ENCODE measurements at places on chromosomes 7 and 10.

GRCh38 chr10:13351340-13351915, 3.3 kb upstream of the SEPHS1 start:
- no peak overlapping the region for H3K4me3 ChIP-seq
- H3K27me3 ChIP-seq, result peaks cover 23% of the 10 kb centered on the region
- H3K4me1 ChIP-seq, result peaks cover 38% of the 10 kb centered on the region
- H3K27ac ChIP-seq, result no peak overlapping the region

DNA sequence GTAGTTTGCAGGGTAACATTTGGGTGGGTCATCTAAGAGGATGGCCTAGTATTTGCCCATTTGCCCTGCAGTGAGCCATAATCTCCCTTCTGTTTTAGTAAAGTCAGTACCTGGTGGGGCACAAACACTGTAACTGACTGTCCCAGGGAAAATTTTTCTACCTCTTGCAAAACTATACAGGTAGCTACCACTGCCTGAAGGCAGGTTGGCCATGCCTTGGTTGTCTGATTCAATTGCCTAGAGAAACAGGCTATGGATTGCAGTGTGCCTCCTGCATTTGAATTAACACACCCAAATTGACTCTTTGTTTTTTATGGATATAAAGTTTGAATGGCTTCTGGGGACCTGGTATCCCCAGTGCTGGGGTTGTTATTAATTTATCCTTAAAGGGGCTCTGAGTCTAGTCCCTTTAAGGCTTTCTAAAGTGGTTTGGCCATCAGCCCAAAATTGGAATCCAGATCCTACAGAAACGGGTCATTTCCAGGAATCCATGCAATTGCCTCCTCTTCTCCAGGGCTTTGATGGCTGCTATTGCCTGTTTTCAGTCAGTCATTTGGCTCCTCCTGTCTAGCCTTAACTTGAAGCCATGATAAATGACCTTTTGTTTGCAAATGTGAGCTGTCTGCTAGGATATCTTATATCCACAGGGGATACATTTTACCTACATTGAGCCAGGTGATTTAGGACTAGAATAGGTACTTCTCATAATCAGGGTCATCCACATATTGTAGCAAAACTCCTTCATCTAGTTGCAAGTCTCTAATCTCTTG, 89.1 kb downstream of the STRA8 start:
- H3K27ac ChIP-seq, result no peak overlapping the region
- H3K36me3 ChIP-seq, result no peaks in the 10 kb centered on the region
- no peak for DNase-seq
- H3K4me1 ChIP-seq, result no peaks in the 10 kb centered on the region

DNA sequence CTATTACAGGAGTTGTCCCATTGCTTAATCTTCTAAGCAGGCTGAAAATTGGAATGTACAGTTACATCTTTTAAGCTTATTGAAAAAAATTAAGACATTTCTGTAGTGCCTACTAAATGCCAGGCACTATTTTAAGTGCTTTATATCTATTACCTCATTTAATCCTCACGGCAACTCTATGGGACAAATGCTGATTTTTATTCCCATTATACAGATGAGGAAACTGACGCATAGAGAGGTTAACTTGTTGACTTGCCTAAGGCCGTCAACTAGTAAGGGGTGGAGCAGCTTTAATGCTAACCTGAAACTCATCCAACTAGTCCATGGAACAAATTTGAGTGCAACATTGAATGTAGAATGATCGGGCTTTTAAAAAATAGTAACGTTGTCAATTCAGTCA, 2.5 kb downstream of the ZKSCAN1 start:
- H3K36me3 ChIP-seq, result peaks cover 18% of the 10 kb centered on the region
- peaks cover 37% of the 10 kb centered on the region for H3K4me1 ChIP-seq
- no peak for DNase-seq
- no peaks in the 10 kb centered on the region for H3K27me3 ChIP-seq
- H3K27ac ChIP-seq, result no peak overlapping the region

DNA sequence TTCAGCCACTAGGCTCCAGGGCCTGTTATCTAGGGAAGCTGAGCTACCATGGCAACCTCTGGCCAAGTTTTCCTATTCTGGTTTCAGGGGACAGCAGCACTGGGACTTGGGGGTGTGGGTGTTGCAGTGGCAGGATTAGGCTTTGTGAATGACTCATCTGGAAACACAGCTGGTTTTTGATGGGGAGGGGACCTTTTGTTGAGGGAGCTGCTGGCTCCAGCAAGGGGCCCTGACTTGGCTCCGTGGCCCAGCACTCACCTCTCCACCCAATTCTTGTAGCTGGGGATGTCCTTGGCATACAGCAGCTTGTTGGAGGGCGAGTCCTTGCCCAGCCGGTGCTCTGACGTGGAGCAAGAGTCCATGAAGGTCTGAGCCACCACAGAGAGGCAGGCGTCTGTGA, 435.9 kb downstream of the PLXNA4 start:
- DNase-seq, result no peak
- peaks cover 11% of the 10 kb centered on the region for H3K27me3 ChIP-seq

DNA sequence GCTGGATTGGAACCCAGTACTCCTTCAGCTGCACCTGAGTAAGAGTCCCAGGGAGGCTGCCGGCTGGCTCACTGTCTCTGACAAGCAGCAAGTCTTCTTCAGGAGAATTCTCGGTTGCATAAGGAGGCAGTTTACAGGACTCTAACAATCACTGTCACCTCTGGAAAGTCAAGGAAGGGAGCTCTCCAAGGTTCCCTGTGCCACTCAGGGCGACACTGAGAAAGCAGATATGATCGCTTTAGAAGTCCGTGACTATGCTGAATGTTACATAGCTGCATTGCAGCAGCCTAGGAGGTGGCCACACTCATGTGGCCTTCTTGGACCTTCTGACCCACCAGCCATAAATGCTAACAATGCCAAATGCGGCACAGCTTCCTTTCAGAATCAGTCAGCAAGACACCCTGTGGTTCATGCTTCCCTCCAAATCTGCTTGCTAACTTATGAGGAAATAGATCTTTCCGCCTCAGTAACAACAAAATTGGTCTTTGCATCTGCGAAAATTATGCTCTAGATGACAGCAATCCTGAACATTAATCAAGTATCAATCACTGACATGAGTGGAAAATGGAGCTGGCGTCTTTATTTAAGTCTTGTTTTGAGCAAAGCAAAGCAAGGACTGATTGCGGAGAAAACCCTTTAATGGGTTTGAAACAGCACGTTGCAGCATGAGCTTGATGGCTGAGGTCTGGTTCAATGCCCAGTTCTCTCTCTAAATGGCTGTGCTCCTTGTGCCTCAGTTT, 132.9 kb downstream of the ATXN7L1 start:
- H3K4me3 ChIP-seq, result no peak overlapping the region

DNA sequence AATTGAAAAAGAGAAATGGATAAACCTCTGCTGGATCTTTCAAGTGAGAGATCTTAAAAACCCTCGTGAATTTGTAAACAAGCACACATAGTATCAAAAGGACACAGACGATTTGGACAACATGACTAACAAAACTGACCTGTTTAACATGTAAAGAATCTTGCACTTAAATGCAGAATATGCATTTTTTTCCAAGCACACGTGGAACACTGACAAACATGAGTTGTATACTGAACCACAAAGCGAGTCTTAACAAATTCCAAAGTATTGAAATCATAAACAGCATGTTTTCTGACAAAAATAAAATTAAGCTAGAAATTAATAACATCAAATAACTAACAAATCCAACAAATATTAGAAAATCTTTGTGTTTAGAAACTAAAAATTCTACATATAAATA, 65.0 kb upstream of the ZNF746 start:
- H3K36me3 ChIP-seq, result peaks cover 7% of the 10 kb centered on the region
- H3K4me3 ChIP-seq, result no peak overlapping the region
- H3K27ac ChIP-seq, result no peak overlapping the region
- peaks cover 52% of the 10 kb centered on the region for H3K4me1 ChIP-seq

DNA sequence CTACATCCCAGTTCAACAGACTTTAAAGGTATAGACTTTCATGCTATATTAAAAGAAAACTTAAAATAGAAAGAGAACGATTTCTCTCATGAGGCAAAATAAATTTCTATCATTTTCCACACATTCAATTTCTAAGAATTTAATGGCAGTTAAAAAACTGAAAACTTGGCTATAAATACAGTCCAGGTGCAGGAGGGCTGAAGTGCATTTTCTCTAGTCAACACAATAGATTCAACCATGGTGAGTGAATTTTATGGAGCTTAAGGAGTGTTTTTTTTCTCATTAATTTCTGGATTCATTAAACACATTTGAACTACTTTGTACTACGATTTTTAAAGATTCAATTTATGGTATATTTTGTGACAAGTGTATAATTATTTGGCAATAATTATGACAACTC, 240.8 kb upstream of the SLC26A5 start:
- no peak for DNase-seq
- H3K27ac ChIP-seq, result no peak overlapping the region
- no peak overlapping the region for H3K4me3 ChIP-seq

GRCh38 chr7:93943816-93944540, 22.4 kb downstream of the GNG11 start:
- no peaks in the 10 kb centered on the region for H3K36me3 ChIP-seq
- H3K4me3 ChIP-seq, result no peak overlapping the region
- H3K27me3 ChIP-seq, result no peaks in the 10 kb centered on the region
- no peak overlapping the region for H3K27ac ChIP-seq

DNA sequence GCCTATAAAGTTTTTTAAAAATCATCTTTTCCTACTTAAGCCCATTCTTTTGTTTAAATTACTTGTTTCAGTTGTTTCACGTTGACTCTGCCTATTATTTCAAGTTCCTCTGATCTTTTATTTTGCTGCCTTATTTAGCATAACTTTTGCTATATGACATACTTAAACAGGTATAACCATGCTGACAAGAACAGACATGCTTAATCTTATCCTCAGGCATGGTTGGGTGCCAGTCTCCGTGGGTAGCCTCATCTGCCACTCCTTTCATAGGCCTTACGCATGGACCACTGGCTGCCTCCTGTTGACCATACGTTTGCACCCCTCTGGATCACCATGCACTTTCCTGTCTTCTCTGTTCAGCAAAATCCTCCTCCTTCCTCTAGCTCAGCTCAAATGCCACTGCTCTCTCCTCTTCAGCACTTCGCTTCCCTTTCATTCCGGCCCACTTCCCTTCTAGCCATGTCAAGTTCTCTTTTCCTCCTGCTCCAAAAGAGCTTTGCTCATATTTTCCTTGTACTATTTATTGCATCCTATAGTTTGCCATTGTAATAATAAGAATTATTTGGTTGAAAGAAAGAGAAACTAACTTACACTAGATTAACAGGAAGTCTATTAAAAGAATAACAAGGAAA, 10.0 kb upstream of the TSPAN33 start:
- DNase-seq, result no peak
- H3K36me3 ChIP-seq, result peaks cover 2% of the 10 kb centered on the region
- H3K27me3 ChIP-seq, result no peaks in the 10 kb centered on the region

DNA sequence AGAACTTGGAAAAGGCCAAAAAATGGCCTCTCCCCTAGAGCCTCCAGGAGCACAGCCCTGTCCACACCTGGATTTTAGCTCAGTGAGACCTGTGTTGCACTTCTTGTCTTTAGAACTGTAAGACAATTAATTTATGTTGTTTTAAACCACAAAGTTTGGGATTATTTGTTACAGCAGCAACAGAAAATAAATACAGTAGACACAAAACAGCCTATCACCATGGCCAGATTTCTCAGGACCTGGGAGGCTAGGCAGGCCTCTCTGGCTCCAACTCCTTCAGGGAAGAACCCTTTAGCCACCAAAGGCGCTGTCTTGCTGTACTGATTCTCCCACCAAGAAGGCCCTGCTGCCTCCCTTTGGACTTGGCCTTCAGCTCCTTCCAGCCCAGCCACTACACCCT, 54.1 kb upstream of the PSAP start:
- DNase-seq, result no peak
- peaks cover 11% of the 10 kb centered on the region for H3K4me1 ChIP-seq
- no peaks in the 10 kb centered on the region for H3K27me3 ChIP-seq
- H3K36me3 ChIP-seq, result peaks cover 2% of the 10 kb centered on the region
- H3K27ac ChIP-seq, result no peak overlapping the region

DNA sequence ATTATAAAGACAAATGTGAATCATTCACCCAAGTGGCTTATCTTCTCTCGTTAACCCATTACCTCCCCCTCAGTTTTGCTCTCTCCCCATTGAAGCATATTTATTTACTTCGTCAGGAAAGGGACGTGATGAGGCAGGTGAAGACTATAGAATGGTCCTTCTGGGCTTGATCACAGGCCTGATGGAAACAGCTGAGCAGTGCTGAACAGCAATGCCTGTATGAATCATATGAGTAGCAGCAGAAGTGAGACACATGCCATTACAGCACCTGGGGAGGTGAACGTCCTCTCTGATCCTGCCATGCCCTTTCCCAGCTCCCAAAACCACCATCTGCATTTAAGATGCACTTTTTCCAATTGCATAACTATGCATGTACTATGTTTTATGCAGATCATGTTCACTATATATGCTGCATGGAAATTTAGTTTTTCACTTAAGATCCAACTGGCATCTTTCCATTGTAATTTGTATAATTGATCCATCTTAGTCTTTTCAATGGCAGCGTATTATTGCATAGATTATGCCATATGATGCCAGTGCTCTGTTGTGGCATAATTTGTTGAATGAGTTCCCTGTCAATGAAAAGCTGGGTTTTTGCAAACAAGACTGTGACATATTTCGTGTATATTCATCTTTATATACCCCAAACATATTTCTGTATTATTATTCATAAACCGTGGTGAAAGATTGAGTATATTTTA, 105.3 kb downstream of the CXCL12 start:
- no peak overlapping the region for H3K4me3 ChIP-seq
- H3K27ac ChIP-seq, result no peak overlapping the region
- H3K36me3 ChIP-seq, result no peaks in the 10 kb centered on the region
- no peaks in the 10 kb centered on the region for H3K4me1 ChIP-seq

GRCh38 chr7:130961128-130961601, 227.2 kb upstream of the KLF14 start:
- H3K36me3 ChIP-seq, result peaks cover 51% of the 10 kb centered on the region
- peak; percentile 78 for DNase-seq
- H3K4me3 ChIP-seq, result no peak overlapping the region
- H3K27ac ChIP-seq, result peak overlapping the region; percentile 99
- no peaks in the 10 kb centered on the region for H3K27me3 ChIP-seq

DNA sequence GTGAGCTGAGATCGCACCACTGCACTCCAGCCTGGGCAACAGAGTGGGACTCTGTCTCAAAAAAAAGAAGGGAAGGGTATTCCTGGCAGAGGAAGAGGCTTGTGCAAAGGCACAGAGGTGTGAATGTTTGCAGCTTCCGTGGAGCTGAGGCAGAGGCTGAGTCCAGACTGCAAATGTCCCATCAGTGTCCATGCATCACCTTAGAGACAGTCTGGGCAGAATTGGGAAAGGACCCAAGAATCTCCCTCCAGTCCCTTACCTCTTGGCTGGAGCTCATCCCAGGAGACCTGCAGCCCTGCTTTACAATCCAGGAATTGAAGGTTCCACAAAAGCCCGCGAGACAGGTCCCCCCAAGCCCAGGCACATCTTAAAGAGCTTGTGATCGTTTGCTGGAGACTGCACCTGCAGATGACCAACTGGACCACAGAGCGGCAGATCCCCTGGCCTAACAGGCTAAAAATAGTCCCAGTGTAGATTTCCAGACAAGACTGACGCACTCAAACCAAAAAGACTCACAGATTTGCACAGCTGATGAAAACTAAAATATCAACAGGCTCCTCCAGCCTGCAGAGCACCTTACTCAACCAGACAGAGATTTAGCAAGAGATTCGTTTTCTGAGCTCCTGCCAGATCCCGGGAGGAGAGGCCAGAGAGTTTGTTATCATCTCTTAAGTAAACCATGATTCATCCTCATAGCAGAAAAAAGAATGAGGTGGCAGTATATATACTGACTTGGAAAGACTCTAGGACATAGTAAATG, 22.9 kb upstream of the NANOS1 start:
- H3K4me3 ChIP-seq, result no peak overlapping the region
- no peak for DNase-seq
- no peak overlapping the region for H3K27ac ChIP-seq
- no peaks in the 10 kb centered on the region for H3K36me3 ChIP-seq
- H3K27me3 ChIP-seq, result peaks cover 60% of the 10 kb centered on the region

Data from central memory CD8-positive, alpha-beta T cell (primary cell).